ENCODE measurements at places on chromosomes 6 and 20. TPM values are rescaled to one million over a fixed set of nuclear protein-coding genes. Genes with fewer than 3 reads are reported as not detected.

The MOCS1 gene
- 1.8 TPM for total RNA-seq

The RFX6 gene
- not detected for total RNA-seq

The HNF4A gene
- total RNA-seq: not detected

The ANKRD66 gene
- total RNA-seq: not detected

The CALHM5 gene
- total RNA-seq: not detected

The TULP1 gene
- total RNA-seq: not detected

Data from activated CD4-positive, alpha-beta T cell treated with anti-CD3 and anti-CD28 coated beads, Interleukin-2, amount 10 ng/mL, durations not matched to agents 7 days and 5 days (primary cell).